ENCODE measurements at places on chromosomes 3 and 15. TPM values are rescaled to one million over a fixed set of nuclear protein-coding genes. Genes with fewer than 3 reads are reported as not detected.

GRCh38 chr15:31013863-31014607 is 22.6 kb upstream of the MTMR10 start:
- H3K4me3 ChIP-seq: no peak overlapping the region
- DNase-seq: no peak
- no peaks in the 10 kb centered on the region for H3K27me3 ChIP-seq
- H3K4me1 ChIP-seq: no peaks in the 10 kb centered on the region

- no peak for DNase-seq
- H3K36me3 ChIP-seq: no peaks in the 10 kb centered on the region
- H3K4me1 ChIP-seq: no peaks in the 10 kb centered on the region
- no peaks in the 10 kb centered on the region for H3K27me3 ChIP-seq
- no peak overlapping the region for H3K27ac ChIP-seq
Observed at GRCh38 chr3:5429517-5429890, 242.0 kb downstream of the EDEM1 start.

The HRG gene
- not detected for total RNA-seq

The TAGLN3 gene
- not detected for total RNA-seq

The ISL2 gene
- not detected for total RNA-seq

The INKA1 gene
- 2.3 TPM for total RNA-seq

DNA sequence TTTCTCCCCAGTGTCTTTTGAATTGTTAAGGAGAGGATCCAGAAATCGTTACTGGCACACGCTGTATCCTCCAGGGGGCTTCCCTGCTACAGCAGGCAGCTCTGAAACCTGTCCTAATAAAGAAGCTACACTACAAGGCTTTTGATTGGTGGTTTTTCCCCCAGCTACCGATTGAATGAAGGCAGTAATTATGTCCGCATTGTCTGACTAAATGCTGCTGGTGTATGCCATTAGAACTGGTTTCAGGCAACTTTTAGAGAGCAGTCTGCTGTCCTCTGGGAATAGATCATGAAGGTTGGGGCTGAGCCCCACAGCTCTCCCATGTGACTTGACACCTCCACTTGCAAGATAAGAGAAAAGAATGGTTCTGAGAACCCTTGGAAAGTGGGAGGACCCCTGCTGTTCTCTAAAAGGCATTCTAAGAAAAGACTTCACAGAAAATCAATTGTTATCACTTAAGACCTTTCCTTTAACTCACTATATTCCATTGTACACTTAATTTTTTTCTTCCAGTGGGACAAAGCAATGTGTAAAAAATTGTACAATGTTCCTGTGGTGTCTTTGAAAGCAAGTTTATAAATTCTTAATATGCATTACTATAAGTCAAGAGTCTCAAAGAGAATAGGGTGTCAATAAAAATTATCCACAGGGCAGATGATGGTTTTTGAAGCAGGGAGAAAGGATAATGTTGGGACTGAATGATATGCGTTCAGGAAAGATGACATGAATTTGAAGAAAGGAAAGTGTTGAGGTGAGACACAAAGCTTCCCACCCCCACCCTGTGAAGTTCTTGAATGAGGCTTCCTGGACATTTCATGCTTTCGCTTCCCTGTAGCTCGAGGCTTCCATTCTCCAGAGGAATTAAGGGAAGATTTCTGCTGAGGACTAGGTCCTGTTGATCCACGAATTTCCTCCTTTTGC is 53.0 kb upstream of the DAZL start:
- peaks cover 4% of the 10 kb centered on the region for H3K27me3 ChIP-seq
- H3K36me3 ChIP-seq: no peaks in the 10 kb centered on the region
- DNase-seq: no peak
- H3K27ac ChIP-seq: no peak overlapping the region

- no peaks in the 10 kb centered on the region for H3K4me1 ChIP-seq
- H3K4me3 ChIP-seq: no peak overlapping the region
- no peaks in the 10 kb centered on the region for H3K27me3 ChIP-seq
- H3K27ac ChIP-seq: no peak overlapping the region
Observed at GRCh38 chr15:41596972-41597371, 38.0 kb downstream of the TYRO3 start.

The SERINC4 gene
- not detected for total RNA-seq

The HIGD2B gene
- not detected for total RNA-seq

The GABRR3 gene
- total RNA-seq: not detected

DNA sequence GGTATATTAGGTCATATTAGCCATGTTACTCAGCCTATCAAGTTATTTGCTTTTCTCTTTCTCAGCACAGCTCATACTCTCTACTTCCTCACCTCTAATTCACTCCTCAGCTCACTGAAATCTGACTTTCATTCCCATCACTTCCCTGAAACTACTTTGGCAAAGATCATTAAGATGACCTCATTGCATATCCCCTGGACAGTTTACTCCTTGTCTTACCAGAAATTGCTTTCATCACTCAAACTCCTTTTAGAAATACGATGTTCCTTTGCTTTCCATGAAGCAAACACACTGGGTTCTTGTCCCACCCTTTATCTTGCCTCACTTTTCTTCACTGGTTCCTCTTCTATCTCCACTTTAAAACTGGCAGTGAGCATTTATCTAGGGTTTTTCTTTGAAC is 354.4 kb downstream of the TUSC7 start:
- DNase-seq: no peak
- H3K4me1 ChIP-seq: no peaks in the 10 kb centered on the region
- H3K27ac ChIP-seq: no peak overlapping the region
- no peaks in the 10 kb centered on the region for H3K27me3 ChIP-seq

DNA sequence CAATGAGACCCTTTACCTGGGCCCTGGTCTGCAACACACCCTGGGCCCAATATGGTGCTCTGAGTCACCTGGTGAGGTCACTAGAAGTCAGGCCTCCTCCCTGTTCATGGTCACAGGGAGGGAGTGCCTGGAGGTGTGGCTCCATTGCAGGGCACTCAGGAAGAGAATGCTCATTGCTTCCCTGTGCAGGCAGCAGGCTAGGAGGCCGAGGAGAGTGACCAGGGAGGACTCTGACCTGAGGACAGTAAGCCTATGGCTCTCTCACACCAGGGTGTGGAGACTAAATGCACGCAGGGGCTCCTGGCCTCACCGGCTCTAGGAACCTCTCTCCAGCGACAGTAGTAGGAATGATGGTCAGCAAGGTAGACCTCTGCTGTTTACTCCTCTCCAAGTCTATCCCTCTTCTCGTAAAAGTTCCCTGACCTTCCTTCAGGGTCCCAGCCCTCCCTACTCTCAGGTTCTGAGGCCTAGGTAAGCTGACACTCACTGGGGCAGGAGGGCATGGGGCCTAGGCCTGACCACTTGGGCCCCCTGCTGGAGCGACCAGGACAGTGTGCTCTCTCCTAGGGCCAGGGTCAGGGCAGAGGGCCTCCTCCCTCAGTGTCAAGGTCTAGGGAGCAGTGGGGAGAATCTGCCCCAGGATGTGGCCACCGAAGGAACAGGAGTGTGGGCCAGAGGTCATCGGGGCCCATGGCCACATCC is 9.6 kb upstream of the SLCO2A1 start:
- no peak for DNase-seq
- H3K4me1 ChIP-seq: no peaks in the 10 kb centered on the region
- no peak overlapping the region for H3K27ac ChIP-seq
- no peak overlapping the region for H3K4me3 ChIP-seq
- no peaks in the 10 kb centered on the region for H3K27me3 ChIP-seq

DNA sequence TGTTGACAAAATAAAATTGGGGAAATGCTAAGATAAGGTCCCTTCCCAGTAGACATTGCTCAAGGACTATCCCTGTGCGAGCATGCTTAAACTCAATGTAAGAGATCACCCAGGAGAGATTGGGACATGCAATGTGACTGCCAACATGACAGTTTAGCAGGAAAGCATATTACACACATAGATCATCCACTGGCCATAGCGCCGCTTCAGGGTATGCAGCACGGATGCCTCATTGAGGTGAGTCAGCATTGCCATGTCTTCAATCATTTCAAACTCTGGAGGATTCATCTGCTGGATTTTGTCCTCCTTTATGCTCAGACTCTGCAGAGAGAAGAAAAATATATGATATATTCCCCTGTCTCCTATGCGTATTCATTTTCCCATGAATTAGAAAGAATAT is 8.9 kb downstream of the MYH15 start:
- H3K4me3 ChIP-seq: no peak overlapping the region
- no peaks in the 10 kb centered on the region for H3K36me3 ChIP-seq
- H3K4me1 ChIP-seq: no peaks in the 10 kb centered on the region
- no peak overlapping the region for H3K27ac ChIP-seq

GRCh38 chr3:15998911-15999310 is 175.6 kb upstream of the GALNT15 start:
- DNase-seq: no peak
- H3K4me1 ChIP-seq: no peaks in the 10 kb centered on the region
- H3K27me3 ChIP-seq: no peaks in the 10 kb centered on the region
- H3K27ac ChIP-seq: no peak overlapping the region

DNA sequence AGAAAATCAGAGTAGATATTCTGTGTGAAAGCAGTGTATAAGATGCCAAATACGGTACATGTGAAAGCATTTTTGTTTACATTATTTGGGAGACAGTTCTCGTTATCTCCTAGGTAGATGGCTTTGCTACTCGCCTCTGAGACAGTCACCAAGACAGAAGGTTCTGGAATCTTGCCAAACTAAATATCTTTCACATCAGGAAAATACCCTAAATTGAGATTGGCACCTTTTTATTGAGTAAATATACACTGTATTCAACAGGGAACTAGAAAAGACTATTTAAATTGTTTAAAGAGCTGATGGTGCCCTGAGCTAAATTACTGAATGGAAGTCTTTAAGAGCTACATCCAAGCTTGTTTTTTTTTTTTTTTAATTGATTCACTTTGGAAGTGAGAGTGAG is 3.4 kb downstream of the FGD5 start:
- H3K36me3 ChIP-seq: no peaks in the 10 kb centered on the region
- no peak overlapping the region for H3K4me3 ChIP-seq
- H3K4me1 ChIP-seq: no peaks in the 10 kb centered on the region
- no peak overlapping the region for H3K27ac ChIP-seq
- no peak for DNase-seq
- no peaks in the 10 kb centered on the region for H3K27me3 ChIP-seq

The CADM2 gene
- 6.9 TPM for total RNA-seq

The SNX22 gene
- 1.5 TPM for total RNA-seq

The MITF gene
- total RNA-seq: 25.6 TPM

The RHCG gene
- total RNA-seq: 1.5 TPM

DNA sequence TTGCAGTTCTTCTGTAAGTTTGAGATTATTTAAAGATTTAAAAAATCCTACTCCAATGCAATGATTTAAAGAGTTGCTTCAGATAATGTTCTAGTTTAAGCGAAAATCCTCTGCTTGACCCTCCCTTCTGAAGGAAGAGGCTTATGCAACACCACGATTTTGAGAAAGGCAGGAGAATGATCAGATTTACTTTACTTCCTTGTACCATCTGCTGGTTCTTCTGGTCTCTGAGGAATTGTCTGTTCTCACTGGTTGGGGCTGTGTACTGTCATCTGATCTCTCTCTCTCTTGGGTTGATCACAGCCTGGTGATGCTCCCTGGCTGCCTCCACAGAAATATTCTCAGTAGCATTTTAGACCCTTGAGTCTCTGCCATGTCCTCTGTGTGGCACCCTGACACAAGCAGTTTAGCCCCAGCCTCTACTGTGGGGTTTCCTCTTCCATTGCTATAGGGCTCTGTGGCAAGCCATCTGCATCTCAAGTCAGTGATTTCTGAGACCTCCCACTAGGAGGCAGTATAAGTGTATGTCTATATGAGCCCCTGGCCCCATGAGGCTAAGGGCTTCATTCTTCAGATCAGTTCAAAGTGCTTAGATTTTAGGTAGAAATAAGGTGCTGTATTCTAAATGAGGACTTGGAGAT is 50.8 kb upstream of the PLAAT1 start:
- no peaks in the 10 kb centered on the region for H3K4me1 ChIP-seq
- no peaks in the 10 kb centered on the region for H3K36me3 ChIP-seq
- no peaks in the 10 kb centered on the region for H3K27me3 ChIP-seq
- H3K4me3 ChIP-seq: no peak overlapping the region
- no peak overlapping the region for H3K27ac ChIP-seq
- DNase-seq: no peak

GRCh38 chr3:141680620-141681389 is 57.3 kb upstream of the RNF7 start:
- no peak for DNase-seq
- no peaks in the 10 kb centered on the region for H3K27me3 ChIP-seq
- no peaks in the 10 kb centered on the region for H3K36me3 ChIP-seq
- H3K4me3 ChIP-seq: no peak overlapping the region

Measured in breast epithelium (tissue), 4 donors.